ENCODE measurements at places on chromosomes 1 and 21.
A peak's percentile ranks its signal among the peaks of the same experiment; 100 is the strongest.

GRCh38 chr1:113125517-113125916 lies 52.5 kb downstream of the LRIG2 start:
- DNase-seq: no peak

GRCh38 chr1:3672971-3673361 lies 20.6 kb downstream of the TP73 start:
- no peak for DNase-seq

- DNase-seq: no peak
These were observed 35.6 kb downstream of the LRRN2 start for GRCh38 chr1:204649721-204650521.

GRCh38 chr1:233988963-233989696 lies 84.7 kb downstream of the SLC35F3 start:
- DNase-seq: no peak

GRCh38 chr1:200355801-200356200 lies 54.0 kb downstream of the ZNF281 start:
- no peak for DNase-seq

- peak; percentile 26 for DNase-seq
These were observed 34.7 kb downstream of the PDE4B start for GRCh38 chr1:65827346-65827745.

GRCh38 chr1:76450229-76450628 lies 375.7 kb downstream of the ST6GALNAC3 start:
- no peak for DNase-seq

GRCh38 chr1:230144758-230145504 lies 77.9 kb downstream of the GALNT2 start:
- no peak for DNase-seq

DNA sequence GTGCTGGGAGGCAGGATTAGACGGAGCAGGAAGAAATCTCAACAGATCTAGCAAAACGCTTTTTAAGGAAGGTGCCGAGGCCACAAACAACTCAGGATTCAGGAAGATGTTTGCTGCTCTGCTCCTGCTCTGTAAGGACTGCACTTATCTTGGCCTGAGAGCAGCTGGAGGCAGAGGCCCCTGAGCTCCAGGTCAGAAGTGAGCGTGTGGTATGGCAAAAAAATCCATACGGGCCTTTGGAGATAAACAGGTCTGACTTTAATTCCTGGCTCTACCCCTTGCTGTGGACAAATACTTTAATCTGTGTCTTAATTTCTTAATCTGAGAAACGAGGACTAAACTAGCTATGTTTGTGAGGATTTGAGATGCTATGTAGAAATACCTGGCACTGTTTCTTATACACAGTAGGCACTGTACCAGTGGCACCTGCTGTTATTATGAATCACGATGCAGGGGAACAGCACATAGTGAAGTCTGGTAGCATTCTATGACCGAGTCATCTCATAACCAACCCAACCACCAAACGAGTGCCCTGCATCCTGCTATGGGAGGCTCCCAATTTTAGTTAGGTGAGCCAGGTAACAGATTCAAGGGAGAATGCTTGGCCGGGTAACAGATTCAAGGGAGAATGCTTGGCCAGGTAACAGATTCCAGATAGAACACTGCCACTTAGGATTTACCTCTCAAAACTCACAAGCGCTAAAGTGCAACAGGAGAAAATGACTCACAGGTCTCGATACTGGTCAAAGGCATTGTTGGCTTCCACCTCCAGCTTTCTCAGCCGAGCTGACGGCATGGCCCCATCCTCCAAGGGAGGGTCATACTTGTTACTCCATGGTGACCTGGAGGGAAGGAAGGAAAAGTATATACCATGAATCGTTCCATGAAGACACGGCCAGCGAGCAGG lies 65.9 kb downstream of the SLC66A1 start:
- DNase-seq: no peak

DNA sequence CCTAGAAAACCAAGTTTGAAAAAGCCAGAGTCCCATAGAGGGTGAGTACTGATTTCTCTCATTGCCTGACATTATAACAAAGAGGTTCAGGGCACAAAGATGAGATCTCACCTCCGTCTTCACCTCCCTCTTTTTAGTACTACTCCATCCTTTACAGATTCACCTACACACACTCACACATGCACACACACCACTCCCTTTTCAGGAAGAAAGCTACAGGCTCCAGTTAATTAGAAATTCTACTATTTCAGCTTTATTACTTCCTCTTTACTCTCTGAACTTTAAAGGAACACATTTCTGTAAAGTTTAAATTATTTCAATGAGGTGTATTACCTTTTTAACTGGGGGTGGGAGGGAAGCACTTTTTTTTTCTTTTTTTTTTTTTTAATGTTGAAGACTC lies 59.6 kb upstream of the PRDX6 start:
- no peak for DNase-seq

DNA sequence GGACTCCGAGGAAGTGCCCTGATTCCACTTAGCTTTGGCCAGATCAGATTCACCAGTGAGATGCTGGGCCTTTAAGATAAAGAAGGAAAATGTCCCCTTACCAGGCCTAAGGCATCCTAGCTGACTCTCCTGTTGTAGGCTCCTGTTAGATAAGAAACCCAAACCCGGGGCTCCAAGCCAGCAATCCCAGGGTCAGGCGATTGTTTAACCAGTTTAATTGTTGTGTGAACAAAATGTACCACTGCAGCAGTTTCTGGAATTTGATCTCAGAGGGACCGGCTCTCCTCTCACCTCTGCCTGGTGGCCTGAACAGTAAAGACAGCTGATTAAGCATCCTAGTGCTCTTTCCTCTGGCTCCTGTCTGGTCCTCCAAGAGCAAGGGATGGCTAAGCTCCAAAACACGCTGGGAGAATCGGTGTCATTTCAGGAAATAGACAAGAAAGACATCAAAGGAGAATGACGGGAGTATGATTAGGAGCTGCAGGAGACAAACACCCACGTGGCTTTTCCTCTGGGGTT lies 9.3 kb upstream of the KLHDC8A start:
- no peak for DNase-seq

DNA sequence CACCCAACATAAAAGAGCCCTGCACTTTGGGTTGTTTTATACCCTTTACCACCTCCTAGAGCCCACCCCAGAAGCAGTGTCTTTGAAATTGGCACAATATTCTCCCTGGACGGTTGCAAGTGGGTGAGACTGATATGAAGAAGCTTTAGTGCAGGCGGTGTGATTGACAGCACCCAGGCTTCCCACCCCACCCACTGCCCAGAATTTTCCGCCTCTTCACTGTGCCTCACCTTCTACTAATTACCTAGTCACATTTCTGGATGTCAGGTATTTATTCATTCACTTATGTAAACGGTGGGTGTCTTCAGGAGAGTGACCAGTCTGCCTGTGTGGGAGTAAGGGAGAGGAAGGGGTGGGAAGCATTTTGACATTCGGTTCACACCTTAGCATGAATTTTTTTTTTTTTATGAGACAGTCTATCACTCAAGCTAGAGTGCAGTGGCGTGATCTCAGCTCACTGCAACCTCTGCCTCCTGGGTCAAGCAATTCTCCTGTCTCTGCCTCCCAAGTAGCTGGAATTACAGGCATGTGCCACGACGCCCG lies 1.7 kb upstream of the FAM89A start:
- DNase-seq: no peak

DNA sequence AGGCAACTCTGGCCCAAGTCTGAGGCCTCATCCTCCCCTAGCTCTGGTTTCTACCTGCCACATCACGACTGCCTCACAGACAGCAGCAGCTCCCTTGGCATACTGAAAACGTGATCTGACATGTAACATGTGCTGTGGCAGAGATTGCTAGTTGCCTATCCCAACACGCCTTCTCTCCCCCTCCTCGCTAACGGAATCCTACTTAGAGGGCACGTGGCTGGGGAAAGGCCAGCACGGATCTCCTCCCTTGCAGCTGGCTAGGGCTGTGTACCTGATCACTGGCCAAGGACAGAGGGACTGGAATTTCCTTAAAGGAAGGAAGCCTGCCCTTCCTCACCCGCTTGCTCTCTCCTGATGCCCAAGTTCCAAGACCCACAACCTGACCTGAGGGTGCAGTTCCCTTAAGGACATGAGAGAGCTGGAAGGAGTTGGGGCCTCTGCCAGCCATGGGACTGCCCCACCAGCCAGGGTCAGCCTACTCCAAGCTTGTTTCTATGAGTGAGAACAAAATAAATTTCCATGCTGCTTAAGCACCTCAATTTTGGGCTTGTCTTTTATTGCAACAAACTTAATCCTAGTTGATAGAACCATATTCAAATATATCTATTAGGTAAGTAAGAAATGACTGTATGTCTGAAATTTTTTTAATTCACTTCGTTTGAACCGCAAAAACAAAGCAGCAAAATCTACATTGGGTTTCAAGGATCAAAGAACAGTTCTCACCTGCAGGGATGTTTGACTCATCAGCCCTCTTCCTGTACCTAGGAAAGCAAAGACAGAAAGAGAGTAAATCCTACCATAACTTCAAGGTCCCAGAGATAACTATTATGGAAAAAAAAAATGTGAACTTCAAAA lies 7.2 kb downstream of the SETD4 start:
- no peak for DNase-seq

DNA sequence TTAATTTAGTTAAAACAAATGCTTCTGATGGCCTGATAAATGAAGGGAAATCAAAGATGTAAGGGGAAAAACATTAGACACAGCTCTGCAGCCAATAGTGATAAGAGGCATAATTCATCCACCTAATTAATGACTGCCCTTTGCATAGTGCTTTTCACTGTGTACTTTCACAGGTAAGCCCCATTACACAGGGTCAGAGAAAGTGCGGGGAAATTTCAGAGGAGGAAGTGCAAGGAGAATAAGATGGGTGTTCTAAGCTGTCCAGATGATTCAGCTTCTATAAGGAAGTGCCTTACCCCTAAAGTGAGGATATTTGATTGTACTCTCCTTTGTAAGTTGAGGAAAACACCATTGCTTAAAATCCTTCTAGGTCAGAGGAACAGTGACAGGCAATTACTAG lies 88.0 kb downstream of the NR5A2 start:
- no peak for DNase-seq

DNA sequence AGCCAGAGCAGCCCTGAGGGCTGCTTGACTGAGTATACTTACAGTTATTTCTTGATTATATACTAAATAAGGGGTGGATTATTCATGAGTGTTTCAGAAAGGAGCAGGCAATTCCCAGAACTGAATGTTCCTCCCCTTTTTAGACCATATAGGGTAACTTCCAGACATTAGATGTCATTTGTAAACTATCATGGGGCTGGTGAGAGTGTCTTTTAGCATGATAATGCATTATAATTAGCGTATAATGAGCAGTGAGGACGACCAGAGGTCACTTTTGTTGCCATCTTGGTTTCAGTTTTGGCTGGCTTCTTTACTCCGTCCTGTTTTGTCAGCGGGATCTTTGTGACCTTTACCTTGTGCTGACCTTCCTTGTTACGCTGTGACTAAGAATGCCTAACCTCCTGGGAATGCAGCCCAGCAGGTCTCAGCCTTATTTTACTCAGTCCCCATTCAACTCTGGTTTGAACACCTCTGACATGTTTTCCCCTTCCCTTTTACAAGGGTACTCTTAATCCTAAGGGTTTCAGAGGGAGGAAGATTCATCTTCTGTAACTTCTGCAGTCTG lies 16.2 kb downstream of the KCTD3 start:
- DNase-seq: no peak

DNA sequence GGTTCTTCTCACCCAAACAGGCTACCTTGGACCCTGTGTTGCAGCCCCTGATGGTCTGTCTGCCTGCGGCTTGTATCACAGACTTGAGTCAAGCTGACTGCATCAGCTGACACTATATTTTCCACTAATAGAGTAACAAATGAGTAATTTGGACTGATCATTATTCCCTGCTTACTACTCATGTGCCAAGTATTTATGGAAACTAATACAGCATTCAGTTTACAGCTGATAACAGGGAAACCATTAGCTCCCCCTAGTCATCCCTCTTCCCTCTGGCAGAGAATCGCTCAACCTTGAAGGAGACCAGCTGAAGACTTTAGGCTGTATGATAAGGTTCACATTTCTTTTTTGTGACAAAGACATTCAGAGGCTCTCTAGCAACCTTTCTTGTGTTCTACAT lies 116.6 kb upstream of the SYT6 start:
- DNase-seq: no peak

GRCh38 chr1:232690285-232690935 lies 60.5 kb upstream of the SIPA1L2 start:
- peak; percentile 69 for DNase-seq

DNA sequence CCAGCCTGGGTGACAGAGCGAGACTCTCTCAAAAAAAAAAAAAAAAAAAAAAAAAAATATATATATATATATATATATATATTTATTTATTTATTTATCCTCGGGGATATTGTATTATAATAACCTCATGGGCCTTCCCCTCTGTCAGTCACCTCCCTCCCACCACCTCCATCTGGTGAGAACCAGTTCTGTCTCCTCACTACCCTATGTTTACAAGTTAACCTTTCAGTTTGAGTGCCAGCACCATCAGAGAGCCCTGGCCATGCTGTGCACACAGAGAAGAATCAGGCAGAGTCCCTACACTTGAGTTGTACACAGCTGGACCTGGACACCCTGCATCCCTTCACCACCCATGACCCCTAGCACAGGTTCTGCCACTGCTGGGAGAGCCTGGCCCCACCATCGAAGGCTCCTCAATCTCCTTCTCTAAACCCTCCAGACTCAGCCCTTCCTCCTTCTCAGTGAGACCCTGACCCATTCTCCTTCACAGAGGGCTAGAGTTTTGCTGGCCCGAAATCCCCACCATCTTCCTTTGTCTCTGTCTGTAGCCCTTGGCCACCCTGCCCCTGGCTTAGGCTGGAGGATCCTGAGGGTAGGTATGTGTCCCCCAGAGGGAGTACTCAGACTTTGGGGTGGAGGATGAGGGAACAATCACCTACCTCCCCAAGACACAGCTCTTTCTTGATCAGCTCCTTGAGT lies 1.2 kb downstream of the S100A5 start:
- no peak for DNase-seq

All from AG10803 (cell line).